ENCODE measurements at places on chromosomes 7 and 10. TPM values are rescaled to one million over a fixed set of nuclear protein-coding genes. Genes with fewer than 3 reads are reported as not detected.

DNA sequence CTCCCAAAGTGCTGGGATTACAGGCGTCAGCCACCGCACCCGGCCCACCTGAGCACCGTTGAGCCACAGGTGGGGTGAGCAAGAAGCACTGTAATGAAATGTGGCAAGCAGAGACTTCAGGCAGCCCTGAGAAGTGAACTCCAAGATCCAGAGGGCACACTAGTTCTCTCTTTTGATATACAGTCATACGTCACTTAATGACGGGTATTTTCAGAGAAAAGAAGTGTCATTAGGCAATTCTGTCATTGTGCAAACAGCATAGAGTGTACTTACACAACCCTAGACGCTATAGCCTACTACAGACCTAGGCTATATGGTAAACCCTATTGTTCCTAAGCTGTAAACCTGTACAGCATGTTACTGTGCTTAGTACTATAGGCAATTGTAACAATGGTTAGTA lies 7.9 kb downstream of the PANK1 start:
- no peak for DNase-seq

GRCh38 chr10:103770139-103770538 lies 85.2 kb downstream of the SH3PXD2A start:
- DNase-seq, result no peak

DNA sequence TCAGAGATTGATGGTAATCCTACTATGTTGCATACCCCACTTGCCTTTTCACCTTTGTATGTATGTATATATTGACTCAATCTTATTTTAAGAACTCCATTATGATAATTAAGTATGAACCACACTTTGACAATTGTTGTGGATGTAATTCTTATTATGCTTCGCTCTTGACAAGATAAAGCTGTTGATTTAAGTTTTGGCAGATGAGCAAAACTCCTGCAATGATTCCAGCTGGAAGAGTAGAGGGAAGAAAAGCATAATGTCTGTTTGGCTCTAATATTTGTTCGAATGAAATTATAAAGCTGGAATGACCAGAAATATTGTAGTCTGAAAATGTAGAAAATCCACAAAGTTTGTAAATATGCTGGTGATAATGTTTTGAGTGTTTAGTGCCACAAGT lies 83.8 kb upstream of the AKR1E2 start:
- DNase-seq, result no peak

- no peak for DNase-seq
Measured at GRCh38 chr10:119393019-119393418, 149.5 kb downstream of the RGS10 start.

- DNase-seq, result no peak
Measured at GRCh38 chr10:103589074-103589630, 95.6 kb downstream of the NEURL1 start.

- DNase-seq, result no peak
Measured at GRCh38 chr7:33101906-33102305, 7.3 kb downstream of the RP9 start.

DNA sequence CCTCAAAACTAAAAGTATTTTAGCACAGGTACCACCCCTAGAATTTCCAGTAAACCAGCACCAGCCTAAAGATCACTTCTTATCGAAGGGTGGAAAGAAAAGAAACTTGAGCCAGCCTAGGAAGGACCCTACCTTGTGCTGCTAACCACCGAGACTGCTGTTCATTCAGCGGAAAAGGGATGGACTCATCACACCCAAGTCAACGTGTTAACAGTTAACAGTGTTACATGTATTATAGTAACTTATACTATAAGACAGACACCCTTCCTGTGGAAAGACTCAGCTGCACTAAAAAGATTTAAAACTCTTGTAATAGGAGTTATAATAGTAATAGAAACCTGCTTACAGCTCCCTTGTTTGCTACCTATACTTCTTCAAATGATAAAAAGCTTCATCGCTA lies 39.8 kb downstream of the MINDY4 start:
- DNase-seq, result no peak

DNA sequence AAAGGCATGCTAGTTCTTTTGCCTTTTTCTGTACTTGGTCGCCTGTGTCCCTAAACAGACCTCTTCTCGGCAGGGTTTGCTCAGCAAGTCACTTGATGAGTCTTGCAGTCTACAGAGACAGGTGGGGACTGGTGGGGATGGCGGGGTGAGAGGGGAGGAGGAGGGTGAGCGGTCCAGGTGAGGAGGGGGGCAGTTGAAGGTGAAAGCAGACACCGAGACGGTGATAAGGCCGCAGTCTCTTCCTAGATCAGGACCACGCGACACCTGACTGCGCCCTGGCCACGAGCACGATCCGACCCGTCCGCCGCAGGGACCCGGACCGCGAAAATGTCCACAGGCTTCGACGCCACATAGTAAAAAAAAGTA lies 566 bp downstream of the ASNS start:
- DNase-seq, result no peak

GRCh38 chr7:159095979-159096411 lies 48.7 kb downstream of the VIPR2 start:
- no peak for DNase-seq

GRCh38 chr10:132929953-132930548 lies 12.3 kb downstream of the CFAP46 start:
- no peak for DNase-seq

DNA sequence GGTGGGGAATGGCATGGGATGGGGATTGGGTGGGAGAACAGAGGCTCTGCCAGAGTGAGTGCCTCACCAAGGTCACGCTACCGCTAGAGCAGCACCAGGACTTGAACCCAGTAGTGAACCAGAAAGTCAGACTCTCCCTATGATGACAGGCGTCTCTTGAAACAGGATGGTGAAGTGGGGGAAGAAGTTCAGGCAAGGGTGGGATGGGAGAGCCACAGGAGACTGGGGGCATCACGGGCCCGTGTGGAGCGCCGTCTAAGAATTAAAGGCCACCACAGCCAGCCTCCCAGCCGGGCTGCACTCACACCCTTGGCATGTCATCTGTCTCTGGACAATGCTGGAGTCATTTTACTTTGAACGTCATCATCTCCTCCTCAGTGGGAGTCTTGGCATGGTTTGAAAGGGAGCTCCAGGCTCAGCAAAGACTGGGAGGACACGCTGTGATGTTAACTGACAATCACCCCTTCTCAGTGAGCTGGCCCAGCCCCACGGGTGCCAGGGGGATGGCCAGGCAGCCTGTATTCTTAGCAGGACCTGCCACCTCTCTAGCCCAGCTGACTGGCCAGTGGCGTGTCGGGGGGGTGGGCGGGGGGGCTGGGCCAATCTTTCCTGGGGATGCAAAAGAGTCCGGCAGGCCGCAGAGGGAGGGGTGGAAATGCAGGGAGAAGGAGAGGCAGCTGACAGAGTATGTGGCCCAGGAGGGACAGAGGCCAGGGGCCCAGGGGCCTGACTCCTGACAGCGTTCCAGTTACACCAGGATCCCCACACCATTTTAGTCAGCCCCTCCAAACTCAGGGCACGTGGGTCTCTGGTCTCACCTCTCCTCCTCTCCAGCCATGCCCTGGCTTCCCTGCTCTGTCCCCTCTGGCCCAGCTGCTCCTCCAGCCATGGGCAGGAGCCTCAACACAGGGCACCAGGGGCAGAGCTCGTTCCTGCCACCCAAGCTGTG lies 96.2 kb downstream of the VOPP1 start:
- DNase-seq, result no peak

DNA sequence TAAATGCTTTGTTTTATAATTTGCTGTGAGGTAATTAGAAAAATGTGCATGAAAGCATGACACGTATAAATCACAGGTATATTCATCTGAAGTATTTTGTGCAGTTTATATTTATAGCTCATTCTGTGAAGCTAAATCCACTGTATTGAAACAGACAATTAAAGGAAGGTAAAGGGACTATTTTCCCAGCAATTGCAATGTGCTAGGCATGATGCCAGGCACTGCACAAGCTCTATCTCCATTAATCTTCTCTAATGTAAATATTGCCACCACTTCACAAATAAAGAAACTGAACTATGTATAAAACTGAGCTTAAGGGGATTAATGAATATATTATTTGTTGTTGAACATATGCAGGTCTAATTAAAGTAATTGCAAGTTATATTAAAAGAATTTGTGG lies 1012.5 kb downstream of the NRG3 start:
- DNase-seq, result no peak

DNA sequence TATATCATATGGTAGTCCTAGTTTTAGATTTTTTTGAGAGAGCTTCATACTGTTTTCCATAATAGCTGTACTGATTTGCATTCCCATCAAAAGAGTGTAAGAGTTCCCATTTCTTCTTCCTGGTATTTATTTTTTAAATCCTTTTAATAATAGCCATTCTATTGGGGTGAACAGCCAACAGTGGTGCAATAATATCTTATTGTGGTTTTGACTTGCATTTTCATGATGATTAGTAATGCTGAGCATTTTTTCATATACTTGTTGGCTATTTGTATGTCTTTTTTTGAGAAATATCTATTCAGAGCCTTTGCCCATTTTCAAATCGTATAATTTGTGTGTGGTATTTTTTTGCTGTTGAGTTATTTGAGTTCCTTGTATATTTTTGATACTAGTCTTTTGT lies 167.4 kb downstream of the FZD1 start:
- DNase-seq, result no peak

- DNase-seq, result no peak
Measured at GRCh38 chr7:48004032-48004431, 24.6 kb upstream of the HUS1 start.

- DNase-seq, result no peak
Measured at GRCh38 chr10:132742167-132742836, 43.6 kb downstream of the NKX6-2 start.

DNA sequence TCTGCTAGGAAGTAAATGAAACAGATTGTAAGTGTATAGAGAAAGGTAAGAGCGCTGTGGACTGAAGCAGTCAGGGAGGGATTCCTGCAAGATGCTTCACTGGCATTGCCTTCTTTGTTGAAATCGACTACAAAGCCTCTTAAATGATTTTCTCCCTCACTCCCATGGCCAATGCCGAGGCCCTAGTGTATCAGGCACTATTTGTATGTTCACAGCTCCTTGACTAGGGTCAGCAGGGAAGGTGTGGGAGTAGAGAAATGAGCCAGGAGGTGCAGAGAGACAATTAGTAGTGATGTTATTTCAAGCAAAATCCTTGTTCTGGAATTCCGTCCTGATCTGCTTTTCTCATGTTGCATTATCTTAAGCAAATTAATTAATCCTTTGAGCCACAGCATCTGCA lies 22.9 kb upstream of the DUSP5 start:
- no peak for DNase-seq

DNA sequence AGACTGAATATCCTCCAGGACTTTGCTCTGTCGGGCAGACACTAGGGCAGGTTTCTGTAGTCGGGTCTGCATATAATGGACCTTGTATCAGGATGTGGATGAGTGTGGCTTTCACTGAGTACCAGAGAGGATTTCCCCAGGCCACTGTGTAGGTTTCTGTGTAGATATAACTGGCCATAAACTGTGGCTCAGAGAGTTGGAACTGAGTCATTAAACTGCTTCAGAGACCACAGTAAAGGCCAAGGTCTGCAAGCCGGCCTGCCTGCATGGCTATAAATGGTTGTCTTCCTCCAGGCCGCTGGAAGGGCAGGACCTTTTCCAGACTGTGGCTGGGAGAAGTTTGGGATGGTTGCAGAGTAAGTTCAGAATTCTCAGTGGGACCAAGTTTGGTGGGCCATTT lies 16.9 kb downstream of the ZNF92 start:
- DNase-seq, result no peak

GRCh38 chr10:60806921-60807320 lies 28.6 kb downstream of the CDK1 start:
- no peak for DNase-seq

- DNase-seq, result no peak
Measured at GRCh38 chr10:72107325-72108003, 19.1 kb upstream of the SPOCK2 start.

DNA sequence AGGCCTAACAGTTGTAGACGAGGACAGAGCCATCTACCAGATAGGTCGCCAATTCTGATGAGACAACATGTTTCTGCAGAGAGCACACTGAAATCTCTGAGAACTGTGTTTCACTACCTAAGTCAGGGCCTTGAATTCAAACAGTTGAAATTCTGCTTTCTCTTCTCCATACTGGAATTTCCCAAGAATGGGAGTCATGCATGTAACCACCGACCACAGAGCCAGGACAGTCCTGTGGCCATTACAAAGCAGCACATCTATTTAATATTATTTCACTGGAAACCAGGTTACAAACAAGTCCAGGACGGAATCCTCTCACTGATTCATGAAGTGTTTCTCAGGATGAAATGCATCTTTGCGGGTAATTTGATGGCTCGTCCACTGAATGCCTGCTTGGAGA lies 62.0 kb upstream of the ST8SIA6 start:
- DNase-seq, result no peak

DNA sequence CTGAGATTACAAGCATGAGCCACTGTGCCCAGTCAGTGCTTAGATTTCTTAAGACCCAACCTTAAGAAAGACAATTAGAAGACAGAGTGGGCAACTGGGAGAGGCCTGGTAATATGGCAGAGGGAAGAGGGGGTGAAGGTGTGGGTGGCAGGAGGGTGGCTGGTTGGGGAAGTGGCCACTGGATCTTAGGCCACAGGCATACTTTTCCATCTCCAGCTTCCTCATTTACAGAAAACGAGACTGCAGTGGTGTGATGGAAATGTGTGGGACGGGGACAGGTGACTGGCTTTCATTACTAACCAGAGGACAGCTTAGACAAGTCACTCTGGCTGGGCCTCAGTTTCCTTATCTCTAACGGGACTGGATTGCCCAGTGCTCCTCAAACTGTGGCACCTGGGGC lies 1.0 kb upstream of the FFAR4 start:
- no peak for DNase-seq

DNA sequence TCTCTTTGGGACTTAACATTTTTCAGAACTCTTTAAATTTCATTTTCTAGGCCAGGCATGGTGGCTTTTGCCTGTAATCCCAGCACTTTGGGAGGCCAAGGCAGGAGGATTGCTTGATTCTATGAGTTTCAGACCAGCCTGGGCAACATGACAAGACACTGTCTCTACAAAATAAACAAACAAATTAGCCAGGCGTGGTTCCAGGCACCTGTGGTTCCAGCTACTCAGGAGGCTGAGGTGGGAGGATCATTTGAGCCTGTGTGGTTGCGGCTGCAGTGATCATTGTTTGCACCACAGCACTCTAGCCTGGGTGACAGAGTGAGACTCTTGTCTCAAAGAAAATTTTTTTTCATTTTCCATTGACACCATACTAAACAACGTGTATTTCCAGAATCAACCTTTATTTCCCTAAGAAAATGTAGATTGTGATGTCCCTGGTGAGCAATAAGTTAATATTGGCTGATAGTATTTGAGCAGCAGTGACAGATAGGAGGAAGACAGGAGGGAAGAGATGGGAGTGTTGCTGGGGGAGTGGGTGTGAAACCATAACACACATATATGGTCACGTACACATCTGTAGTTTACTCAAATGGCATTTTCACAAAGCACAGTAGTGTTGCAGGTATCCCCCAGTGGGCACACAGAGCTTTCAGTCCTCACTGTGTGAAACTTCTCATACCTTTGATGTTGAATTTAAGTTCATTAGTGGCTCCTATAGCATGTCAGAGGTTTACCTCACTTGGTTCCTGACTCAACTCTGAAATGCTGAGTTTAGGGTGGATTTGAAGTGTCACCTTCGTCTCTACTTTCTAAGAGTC lies 205.6 kb downstream of the AUTS2 start:
- DNase-seq, result no peak

- DNase-seq, result no peak
Measured at GRCh38 chr7:155793720-155794119, 18.5 kb downstream of the SHH start.

Gene CDH23
- under 0.01 TPM for total RNA-seq

Gene AGMO
- total RNA-seq, result not detected

Gene FKBP14
- total RNA-seq, result 23.3 TPM

Gene TBL2
- 83.0 TPM for total RNA-seq

Gene PRLHR
- total RNA-seq, result not detected

Gene TDRD1
- not detected for total RNA-seq

Gene SRPK2
- 59.8 TPM for total RNA-seq

Gene CTAGE4
- 0.07 TPM for total RNA-seq

Gene SLC39A12
- not detected for total RNA-seq

Gene CYP2C8
- total RNA-seq, result not detected

All from pulmonary artery endothelial cell (primary cell).